Heart right ventricle (tissue), 16 donors: ENCODE measurements at places on chromosomes 12 and 14. TPM values are rescaled to one million over a fixed set of nuclear protein-coding genes. Genes with fewer than 3 reads are reported as not detected.

GRCh38 chr12:12449533-12450025 lies 92.7 kb downstream of the BORCS5 start:
- H3K4me1 ChIP-seq: peaks cover 16% of the 10 kb centered on the region
- H3K27ac ChIP-seq: no peak overlapping the region

- peaks cover 69% of the 10 kb centered on the region for H3K27me3 ChIP-seq
- no peaks in the 10 kb centered on the region for H3K36me3 ChIP-seq
- peak overlapping the region; percentile 44 for H3K4me3 ChIP-seq
- DNase-seq: no peak
These were observed 530 bp upstream of the FOXN4 start for GRCh38 chr12:109309381-109310246.

GRCh38 chr12:56749359-56749758 lies 2.8 kb downstream of the PRIM1 start:
- no peak for DNase-seq
- peaks cover 8% of the 10 kb centered on the region for H3K4me1 ChIP-seq
- no peak overlapping the region for H3K4me3 ChIP-seq
- no peaks in the 10 kb centered on the region for H3K36me3 ChIP-seq

The SCNN1A gene
- 0.23 TPM for polyA plus RNA-seq

The TMTC1 gene
- polyA plus RNA-seq: 16.3 TPM

GRCh38 chr12:50005175-50005574 lies 20.1 kb downstream of the RACGAP1 start:
- H3K36me3 ChIP-seq: no peaks in the 10 kb centered on the region
- no peak for DNase-seq
- H3K27me3 ChIP-seq: no peaks in the 10 kb centered on the region

DNA sequence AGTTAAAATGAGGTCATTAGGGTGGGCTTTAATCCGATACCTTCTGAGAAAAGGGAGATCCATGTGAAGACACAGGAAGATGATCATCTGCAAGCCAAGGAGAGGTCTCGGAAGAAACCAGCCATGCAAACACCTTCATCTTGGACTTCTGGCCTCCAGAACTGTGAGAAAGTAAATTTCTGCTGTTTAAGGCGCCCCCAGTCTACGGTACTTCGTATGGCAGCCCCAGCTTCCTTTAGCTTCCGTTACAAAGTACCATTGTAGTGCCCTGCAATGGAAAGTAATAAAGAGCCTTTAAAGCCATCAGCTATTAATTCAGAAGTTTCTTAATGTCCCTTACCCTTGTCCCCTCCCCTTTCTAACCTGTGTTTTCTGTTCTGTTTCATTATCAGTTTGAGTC lies 308.1 kb downstream of the AACS start:
- no peaks in the 10 kb centered on the region for H3K4me1 ChIP-seq
- H3K4me3 ChIP-seq: no peak overlapping the region
- H3K27me3 ChIP-seq: peaks cover 11% of the 10 kb centered on the region
- H3K27ac ChIP-seq: no peak overlapping the region

- no peak for DNase-seq
- H3K4me1 ChIP-seq: peaks cover 15% of the 10 kb centered on the region
- peaks cover 78% of the 10 kb centered on the region for H3K27me3 ChIP-seq
- H3K27ac ChIP-seq: no peak within 1 kb of the TSS
- peak within 1 kb of the TSS; percentile 42 for H3K4me3 ChIP-seq
These were observed at the start of gene FOXN4 for GRCh38 chr12:109308534-109309380. Gene FOXN4, minus strand, starts transcription at chr12:109309284. Its CDS starts 963 bp downstream, at chr12:109308321.
